Natural killer cell (primary cell): ENCODE measurements at places on chromosomes 5 and 9.

GRCh38 chr9:129113645-129114304, 2.6 kb downstream of the PTPA start:
- H3K36me3 ChIP-seq: no peaks in the 10 kb centered on the region
- DNase-seq: no peak
- no peaks in the 10 kb centered on the region for H3K27me3 ChIP-seq

GRCh38 chr5:111384220-111384619, 128.1 kb downstream of the STARD4 start:
- no peaks in the 10 kb centered on the region for H3K36me3 ChIP-seq
- H3K27me3 ChIP-seq: no peaks in the 10 kb centered on the region
- H3K27ac ChIP-seq: no peak overlapping the region
- H3K4me3 ChIP-seq: no peak overlapping the region

DNA sequence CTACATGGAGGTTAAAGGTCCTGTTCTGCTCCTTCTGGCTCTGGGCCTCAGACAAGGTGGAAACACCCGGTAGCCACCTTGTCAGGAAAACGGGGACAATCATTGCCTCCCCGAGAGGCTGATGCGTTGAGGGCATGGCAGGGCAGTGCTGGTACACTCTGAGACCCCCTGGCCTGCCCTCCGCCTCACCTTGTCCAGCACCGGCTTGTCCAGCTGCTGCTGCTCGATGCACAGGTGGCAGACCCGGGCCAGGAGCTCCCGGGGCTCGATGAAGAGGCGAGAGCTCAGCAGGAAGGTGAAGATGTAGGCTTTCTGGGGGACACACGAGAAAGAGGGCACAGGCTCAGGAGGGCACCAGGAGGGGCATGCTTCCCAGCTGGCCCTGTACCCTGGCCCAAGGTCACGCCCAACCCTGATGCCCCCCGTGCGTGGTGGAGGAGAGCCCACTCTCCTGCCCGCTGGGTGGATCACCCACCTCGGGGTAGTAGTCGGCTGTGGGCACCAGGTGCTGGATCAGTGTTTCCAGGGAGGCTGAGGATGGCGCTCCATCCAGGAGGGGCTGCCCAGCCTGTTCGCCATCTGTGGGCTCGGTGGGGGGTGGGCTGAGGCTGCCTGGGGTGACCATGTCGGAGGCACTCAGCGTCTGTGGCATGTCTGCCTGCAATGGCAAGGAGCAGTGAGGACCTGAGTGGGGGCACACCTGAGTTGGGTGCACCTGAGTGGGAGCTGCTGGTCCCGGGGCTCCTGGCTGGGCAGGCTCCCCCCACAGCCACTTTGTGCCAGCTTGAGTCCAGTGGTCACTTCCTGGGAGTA, 66.0 kb upstream of the RNF130 start:
- H3K27ac ChIP-seq: no peak overlapping the region
- no peak for DNase-seq
- no peaks in the 10 kb centered on the region for H3K36me3 ChIP-seq
- peaks cover 14% of the 10 kb centered on the region for H3K4me1 ChIP-seq

DNA sequence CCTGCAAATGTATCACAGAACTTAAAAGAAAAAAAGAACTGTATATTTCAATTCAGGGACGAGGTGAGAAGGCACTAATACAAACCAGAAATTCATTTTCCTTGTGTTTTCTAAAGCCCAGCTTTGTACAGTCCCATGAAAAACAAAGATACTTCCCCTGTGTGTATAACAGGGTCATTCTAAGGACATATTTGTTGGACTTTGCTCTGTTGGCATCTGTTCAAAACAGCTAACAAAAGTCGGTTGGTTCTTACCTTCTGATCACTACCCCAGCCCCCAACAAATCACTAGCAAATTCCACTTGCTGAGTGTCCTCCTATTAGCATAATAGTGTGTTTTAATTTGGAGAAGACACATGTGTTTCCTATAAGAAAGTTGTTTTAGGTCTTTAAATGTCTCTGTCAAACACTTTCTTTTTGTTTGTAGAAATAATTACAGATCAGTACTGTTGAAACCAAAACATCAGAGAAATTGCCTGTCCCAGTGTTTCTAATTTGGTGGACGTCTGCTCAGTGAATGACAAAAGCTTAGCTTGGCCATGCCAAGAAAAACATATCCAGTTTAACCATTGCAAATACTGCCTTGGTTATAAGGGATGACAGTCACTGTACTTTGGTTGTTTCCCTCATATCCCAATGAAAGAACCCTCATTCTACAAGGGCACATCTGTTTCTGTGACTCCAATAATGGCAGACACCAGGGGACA, 480.5 kb downstream of the EBF1 start:
- no peaks in the 10 kb centered on the region for H3K36me3 ChIP-seq
- no peak for DNase-seq
- no peaks in the 10 kb centered on the region for H3K4me1 ChIP-seq
- H3K27me3 ChIP-seq: no peaks in the 10 kb centered on the region

GRCh38 chr9:99051851-99052250, 53.1 kb upstream of the TGFBR1 start:
- H3K4me1 ChIP-seq: peaks cover 86% of the 10 kb centered on the region
- no peaks in the 10 kb centered on the region for H3K36me3 ChIP-seq
- no peaks in the 10 kb centered on the region for H3K27me3 ChIP-seq
- no peak for DNase-seq
- H3K4me3 ChIP-seq: no peak overlapping the region

DNA sequence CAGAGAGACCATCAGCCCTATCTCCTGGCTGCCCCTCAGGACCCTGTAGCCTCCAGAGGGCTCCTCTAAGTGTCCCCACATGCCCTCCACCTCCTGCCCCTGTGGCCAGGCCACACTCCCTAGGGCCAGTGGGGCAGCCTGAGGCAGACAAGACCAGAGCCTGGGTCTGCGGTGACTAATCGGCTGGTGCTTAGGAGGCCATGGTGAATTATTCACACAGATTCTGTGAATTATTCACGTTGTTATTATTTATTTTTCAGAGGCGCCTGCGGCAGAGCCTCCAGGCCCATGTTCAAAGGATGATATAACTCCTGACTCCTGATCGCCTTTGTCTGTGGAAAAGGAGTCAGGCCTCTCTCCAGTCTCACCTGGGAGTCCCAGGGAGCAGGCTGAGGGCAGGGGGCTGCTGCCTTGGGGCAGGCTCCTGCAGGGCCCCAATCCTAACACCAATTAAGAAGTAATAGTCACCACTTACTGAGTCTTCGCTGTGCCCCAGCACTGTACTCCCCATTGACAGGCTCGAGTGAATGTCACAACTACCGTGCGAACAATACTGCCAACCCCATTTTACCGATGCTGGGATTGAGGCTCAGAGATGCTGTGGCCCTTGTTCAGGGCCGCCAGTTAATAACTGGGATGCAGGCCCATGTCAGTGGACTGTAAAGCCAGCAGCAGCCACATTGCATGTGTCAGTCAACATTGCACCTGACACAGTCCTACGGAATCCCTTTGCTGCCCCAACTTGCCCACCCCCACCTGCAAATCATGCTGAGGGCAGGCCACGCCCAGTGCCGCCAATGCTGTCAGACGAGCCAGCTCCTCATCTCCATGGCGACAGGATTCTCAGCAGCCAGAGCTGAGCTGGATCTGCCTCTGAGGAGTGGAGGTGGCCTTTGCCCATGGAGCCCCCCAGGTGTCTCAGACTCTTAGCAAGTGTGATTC, 94.9 kb downstream of the PCDH1 start:
- H3K27ac ChIP-seq: no peak overlapping the region
- no peaks in the 10 kb centered on the region for H3K36me3 ChIP-seq
- DNase-seq: no peak
- H3K4me3 ChIP-seq: no peak overlapping the region

GRCh38 chr9:24932785-24933184, 387.1 kb upstream of the IZUMO3 start:
- H3K27ac ChIP-seq: no peak overlapping the region
- H3K27me3 ChIP-seq: no peaks in the 10 kb centered on the region
- no peak for DNase-seq
- H3K4me1 ChIP-seq: no peaks in the 10 kb centered on the region
- H3K36me3 ChIP-seq: no peaks in the 10 kb centered on the region

DNA sequence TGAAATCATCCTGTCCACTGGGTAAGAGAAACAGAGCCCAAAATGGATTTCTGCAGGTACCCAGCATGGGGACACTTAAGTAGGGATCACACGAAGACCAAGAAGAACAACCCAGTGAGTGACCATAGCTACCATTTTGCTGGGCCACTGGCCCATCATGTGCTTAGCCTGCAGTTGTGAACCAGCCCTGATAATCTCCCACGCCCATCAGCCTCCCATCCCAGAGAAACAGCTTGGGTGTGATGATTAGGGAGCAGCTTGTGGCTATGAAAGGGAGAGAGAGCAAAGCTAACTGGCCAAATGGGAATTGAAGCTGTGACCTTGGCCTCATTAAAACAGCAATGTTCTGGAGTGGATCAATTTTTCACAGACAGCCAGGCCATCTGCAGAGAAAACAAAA, 138.5 kb downstream of the SLC24A2 start:
- no peaks in the 10 kb centered on the region for H3K27me3 ChIP-seq
- no peak overlapping the region for H3K27ac ChIP-seq
- H3K4me1 ChIP-seq: no peaks in the 10 kb centered on the region
- no peak for DNase-seq
- no peaks in the 10 kb centered on the region for H3K36me3 ChIP-seq

DNA sequence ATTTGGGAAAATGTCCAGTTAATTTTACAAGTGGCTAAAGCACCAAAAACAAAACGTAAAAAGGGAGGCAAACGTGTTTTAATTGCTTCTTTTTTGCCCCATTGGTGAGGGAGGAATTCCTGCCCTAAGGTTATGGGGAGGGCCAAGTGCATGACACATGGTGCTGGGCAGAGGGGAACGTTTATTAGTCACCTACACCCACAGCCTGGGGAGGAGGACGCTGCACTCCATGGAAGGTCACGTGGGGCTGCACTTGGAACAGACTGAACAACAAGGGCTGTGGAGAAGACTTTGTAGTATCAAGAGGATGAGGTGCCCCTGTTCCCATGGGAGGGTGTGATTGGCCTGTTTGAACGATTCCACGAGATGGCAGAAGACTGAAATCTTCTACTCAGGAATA, 13.7 kb upstream of the ADAMTS16 start:
- H3K4me1 ChIP-seq: no peaks in the 10 kb centered on the region
- DNase-seq: no peak
- no peaks in the 10 kb centered on the region for H3K36me3 ChIP-seq
- H3K27me3 ChIP-seq: no peaks in the 10 kb centered on the region
- no peak overlapping the region for H3K27ac ChIP-seq

DNA sequence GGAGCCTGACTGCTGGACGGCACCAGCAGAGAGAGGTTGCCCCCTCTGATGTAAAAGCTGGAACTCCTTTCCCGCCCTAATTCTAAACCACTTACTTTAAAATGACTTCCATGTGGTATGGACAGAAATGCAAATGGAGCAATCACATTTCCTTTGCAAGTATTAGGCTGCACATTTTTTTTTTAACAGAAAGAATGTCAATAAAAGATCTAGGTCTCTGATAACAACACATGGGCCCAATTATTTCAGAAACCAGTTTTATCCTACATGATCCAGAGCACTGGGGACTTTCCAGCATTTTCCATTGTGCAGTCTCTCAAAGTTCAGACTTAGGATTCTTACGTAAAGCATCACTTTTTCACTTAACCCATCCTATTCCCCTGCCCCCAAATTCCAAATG, 203.7 kb downstream of the NXNL2 start:
- no peaks in the 10 kb centered on the region for H3K27me3 ChIP-seq
- DNase-seq: no peak
- no peak overlapping the region for H3K27ac ChIP-seq
- no peaks in the 10 kb centered on the region for H3K4me1 ChIP-seq

GRCh38 chr9:133064241-133065069, 2.7 kb downstream of the CEL start:
- H3K4me1 ChIP-seq: peaks cover 11% of the 10 kb centered on the region
- no peak for DNase-seq
- H3K4me3 ChIP-seq: no peak overlapping the region
- H3K27me3 ChIP-seq: no peaks in the 10 kb centered on the region
- no peaks in the 10 kb centered on the region for H3K36me3 ChIP-seq

GRCh38 chr9:116327701-116328405, 174.3 kb downstream of the PAPPA start:
- H3K27ac ChIP-seq: no peak overlapping the region
- H3K27me3 ChIP-seq: no peaks in the 10 kb centered on the region
- no peak for DNase-seq
- H3K4me1 ChIP-seq: no peaks in the 10 kb centered on the region
- H3K36me3 ChIP-seq: no peaks in the 10 kb centered on the region
- no peak overlapping the region for H3K4me3 ChIP-seq

- peak overlapping the region; percentile 47 for H3K27ac ChIP-seq
- peaks cover 17% of the 10 kb centered on the region for H3K4me1 ChIP-seq
- peak overlapping the region; percentile 46 for H3K4me3 ChIP-seq
These were observed 521 bp upstream of the PTGS1 start for GRCh38 chr9:122370303-122370702.

DNA sequence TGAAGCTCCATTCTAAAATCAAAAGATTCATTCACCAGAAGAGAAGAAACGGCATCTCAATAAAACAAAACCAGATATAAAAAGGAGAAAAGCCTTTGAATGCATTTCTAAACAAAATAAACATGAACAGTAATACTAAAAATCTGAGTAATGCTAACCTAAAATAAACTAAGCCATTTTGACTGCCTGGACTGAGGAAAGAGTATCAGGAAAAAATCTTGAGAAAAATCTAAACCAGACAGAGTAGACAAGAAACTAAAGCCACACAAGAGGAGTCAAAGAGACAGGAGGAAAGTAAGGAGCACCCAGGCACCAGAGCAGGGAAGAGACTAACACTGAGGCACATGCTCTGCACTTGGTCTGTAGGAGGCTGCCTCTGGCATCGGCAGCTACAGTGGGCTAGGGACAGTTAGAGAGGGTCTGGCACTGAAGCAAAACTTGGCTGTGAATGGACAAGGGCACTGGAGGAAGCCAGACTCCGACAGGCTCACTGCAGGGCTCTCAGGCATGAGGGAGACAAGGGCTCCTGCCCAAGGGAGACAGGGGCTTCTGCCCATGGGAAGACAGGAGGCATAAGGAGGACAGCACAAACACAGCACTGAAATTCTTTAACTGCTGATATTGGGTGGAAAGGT, 50.2 kb downstream of the DROSHA start:
- no peak overlapping the region for H3K27ac ChIP-seq
- H3K27me3 ChIP-seq: no peaks in the 10 kb centered on the region

DNA sequence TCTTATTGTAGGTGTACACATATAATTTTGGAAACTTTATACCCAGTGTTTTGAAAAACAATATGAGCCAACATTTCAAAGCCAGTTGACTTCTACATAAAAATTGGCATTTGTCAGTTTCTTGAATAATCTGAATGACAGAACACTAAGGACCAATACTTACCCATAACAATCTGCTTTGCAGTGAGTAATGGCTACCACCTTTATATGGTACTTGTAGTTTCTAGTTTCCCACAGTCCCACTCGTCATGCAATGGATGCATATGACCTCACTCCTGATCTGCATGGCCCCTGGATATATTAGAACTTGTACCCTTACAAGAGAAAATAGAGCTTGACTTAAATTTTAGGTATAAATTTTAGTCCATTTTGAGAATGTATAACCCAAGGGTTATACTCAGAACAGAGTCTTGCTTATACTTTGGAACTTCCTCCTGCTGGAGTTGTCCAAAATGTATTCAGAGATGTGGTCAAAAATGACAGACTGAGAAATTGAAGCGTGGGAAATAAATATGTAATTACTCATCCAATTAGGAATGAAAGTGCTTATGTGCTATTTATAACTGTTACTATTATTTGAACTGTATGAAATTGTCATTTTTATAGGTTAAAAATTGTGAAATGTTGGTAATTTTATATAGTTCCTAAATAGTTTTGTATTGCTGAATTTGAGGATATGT, 19.5 kb downstream of the XRCC4 start:
- no peak for DNase-seq
- no peaks in the 10 kb centered on the region for H3K27me3 ChIP-seq
- no peaks in the 10 kb centered on the region for H3K36me3 ChIP-seq
- no peak overlapping the region for H3K4me3 ChIP-seq

- no peak overlapping the region for H3K4me3 ChIP-seq
- no peaks in the 10 kb centered on the region for H3K36me3 ChIP-seq
- DNase-seq: no peak
- H3K27me3 ChIP-seq: no peaks in the 10 kb centered on the region
- H3K4me1 ChIP-seq: peaks cover 28% of the 10 kb centered on the region
These were observed 2.6 kb upstream of the TNFAIP8 start for GRCh38 chr5:119353213-119353612.
